ENCODE measurements at places on chromosomes 1 and 21.

GRCh38 chr1:7233237-7233540 lies 447.9 kb downstream of the CAMTA1 start:
- DNase-seq = no peak

GRCh38 chr1:62198069-62198780 lies 3.6 kb downstream of the L1TD1 start:
- DNase-seq = no peak

DNA sequence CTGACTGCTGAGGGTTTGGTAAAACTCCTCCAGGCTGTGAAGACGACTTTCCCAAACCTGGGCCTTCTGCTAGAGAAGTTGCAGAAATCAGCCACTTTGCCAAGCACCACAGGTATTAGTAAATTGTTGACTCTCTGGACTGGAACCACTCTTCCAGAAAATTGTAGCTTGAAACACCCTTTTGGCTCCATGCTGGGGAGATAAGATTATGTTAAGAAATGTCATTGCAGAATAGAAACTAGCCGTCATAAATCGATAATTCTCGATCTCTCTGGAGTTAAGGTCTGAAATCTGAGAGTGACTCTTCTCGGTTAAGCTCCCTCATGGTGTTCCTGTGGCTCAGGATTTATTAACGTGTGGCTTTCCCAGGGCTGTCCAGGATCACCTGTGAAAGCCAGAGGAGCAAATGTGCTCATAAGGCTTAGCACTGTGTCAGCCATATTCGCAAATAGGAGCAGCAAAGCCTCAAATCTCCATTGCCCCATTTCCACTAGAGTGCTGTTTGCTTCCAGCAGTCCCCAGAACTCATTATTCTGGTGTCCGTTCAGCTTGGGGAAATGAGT lies 54.6 kb downstream of the ZBTB40 start:
- DNase-seq = no peak

DNA sequence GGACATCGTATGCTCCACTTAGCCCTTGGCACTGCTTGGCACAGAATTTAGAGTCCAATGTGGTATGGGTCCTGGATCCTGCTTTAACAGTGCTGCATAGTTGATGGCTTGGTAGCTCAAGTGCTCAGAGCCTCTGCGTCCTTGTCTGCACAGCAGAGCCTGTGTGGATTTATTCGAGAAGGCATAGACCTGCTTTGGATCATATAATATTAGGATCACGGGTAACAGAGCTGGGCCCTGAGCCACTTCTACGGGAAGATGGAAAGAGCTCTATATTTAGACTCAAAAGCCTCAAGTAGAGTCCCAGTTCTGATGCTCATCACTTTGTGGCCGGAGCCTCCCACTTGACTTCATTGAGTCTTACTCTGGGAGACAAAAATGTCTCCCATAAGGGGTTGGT lies 164.4 kb upstream of the EDN2 start:
- no peak for DNase-seq

DNA sequence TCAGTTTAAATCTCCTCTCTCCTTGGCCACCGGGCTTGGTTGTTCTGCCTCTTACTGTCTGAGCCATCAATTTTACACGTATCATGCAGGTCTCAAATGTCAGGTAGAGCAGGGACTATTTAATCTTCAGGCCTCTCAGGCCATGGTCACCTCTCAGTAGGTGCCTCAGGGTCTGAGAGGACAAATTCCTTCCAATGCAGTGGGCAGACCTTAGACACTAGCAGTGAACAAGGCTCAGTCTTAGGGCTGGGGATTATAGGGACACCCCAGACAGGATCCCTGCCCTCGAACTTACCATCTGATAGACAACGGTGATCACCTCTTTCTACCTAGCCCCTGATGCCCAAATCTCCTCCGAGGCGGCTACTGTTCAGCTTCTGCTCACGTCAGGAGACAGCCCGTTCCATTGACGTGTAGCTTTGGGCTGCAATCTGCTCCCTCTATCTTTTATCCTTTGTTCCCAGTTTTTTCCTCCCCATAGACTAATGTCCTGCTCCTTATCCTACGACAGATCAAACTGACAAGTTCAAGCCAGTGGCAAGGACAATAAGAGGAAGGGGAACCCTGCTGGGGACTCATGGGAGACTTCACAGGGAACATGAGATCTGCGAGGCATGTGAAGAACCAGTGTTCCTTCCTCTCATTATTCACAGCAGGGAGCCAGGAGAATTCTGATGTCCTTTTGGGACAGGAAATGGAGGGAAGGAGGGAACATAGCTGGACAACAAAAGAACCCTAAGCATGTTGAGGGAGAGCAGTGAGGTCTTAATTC lies 1.4 kb upstream of the MYOG start:
- DNase-seq = no peak

All from HS-5 (cell line).